ENCODE measurements at places on chromosomes 12 and 14.

DNA sequence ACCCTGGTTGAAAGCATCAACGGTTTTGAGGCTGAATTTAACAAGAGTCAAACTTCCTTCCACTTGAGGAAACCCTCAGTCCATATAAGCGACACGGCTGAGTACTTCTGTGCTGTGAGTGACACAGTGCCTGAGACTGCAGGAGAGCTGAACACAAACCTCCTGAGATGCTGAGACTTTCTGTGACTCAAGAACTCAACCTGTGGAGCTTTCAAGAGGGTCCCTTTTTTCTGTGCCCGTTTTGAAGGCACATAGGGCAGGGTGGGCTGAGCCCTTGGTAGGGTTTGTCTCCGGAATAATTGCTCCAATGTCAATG lies 305.3 kb upstream of the OR4E1 start:
- no peak for DNase-seq

DNA sequence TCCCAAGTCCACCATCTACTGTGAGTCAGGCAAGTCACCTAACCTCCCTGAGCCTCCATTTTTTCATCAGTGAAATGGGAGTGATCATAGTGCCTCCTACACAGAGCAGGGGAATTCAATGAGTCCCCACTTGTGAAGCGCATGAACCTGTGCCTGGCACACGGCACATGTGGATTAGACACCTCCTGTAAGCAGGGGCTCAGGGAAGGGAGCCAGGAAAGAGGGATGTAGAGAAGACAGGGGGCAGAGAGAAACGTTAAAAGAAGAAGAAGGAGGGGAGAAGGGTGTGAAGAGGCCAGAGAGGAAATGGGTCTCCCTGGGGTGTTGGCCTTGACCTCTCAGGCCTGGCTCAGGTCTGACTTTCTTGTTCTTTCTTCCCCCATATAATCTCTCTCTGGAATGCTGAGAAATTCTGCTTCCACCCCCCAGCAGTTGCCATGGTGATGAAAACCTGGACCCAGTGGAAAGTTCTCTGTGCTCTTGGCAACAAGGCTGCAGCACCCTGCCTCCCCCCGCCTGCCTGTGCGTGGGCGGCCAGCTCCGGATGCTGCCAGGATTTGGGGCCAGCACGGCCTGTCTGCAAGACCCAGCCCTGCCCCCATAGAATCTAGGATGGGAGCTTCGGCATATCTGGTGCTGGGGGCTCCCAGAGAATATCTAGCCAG lies 94.5 kb downstream of the CALM1 start:
- no peak for DNase-seq

GRCh38 chr12:96483116-96483515 lies 6.3 kb upstream of the CFAP54 start:
- DNase-seq, result no peak

DNA sequence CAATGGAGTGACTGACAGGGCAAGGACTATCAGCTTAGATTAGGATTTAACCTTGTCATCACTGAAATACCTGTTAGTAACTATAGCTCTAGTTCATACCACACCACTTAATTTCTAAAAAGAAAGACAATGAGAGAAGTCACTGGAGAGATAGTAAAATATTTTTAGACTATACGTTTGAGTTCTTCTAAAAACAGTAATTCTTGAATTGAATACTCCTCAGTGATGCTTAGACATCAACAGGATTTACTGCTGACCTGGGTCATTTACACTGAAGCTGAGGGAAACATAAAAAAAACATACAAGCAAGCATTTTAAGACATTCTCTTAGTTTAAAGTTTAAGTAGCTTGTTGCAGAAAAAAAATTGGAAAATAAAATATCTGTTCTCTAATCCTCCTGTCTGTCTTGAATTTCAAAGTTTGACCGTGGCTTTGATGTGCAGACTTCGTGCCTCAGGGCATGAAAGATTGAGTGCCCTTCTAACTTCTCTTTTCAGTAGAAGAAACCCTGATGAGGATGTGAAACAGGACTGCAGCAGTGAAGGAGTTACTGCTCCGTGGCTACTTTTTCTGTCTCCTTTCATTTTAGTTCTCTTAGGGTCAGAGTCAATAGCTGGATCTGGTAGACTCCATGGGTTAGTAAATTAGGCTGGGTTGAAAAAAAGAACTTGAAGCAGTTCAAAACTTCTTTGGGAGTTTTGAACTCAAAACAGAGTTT lies 172.2 kb downstream of the PTPRO start:
- DNase-seq, result no peak
